ENCODE measurements at places on chromosomes 6 and 20.

- no peak for DNase-seq
These were observed 22.2 kb upstream of the SERPINB1 start for GRCh38 chr6:2863901-2864300.

DNA sequence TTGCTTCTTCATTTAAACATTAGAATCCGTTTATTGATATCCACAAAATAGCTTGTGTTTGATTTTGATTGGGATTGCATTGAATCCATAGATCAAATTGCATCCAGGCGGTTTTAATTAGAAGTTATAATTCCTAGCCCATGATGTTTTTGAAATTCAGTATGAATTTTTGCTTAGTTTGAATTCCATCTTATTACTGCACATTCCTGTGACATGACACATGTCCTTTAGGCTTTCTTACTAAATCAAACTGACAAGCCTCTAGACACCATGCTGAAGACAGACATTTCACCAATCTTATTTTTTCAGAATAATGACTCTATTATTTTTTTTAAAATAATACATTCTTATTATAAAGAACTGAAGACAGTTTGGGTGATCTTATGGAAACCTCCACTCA is 21.4 kb upstream of the PI16 start:
- DNase-seq = no peak

GRCh38 chr20:33693741-33694638 is 7.8 kb upstream of the E2F1 start:
- DNase-seq = no peak

DNA sequence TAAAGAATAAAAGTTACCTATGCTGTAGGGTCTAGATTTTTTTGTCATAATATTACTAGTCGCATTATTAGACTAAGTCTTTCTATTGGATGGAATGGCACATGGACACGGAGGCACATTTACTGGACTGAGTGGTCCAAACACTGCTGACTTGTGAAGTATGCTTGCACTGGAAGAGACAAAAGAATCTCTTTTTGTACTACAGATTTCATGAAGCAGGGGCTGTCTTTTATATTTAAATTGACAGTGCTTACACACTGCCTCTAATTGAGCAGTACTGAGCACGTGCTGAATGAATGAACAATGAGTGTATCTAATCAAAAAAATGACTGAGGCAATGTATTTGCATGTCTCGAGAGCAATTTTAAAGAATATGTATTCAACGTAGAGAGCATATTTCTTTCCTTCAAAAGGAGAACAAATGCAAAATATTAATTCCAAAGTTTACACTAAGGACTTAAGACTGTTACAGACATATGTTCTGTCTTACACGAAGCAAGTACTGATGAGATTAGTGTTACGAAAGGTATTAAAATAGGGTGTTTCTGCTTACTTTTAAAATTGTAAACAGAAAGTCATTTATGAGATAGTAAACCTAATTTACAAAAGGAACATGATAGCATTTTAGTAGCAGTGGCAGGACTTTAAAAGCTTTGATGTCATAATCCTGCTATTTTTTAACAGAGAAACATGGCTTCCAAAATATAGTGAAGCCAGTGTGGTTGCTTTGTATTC is 8.3 kb downstream of the ELOVL2 start:
- no peak for DNase-seq

- no peak for DNase-seq
These were observed 442.6 kb upstream of the MARCKS start for GRCh38 chr6:113414511-113414910.

- peak; percentile 11 for DNase-seq
These were observed 13.4 kb upstream of the THEMIS start for GRCh38 chr6:127914240-127914639.

- no peak for DNase-seq
These were observed 1.5 kb downstream of the GTF3C6 start for GRCh38 chr6:110960014-110960390.

DNA sequence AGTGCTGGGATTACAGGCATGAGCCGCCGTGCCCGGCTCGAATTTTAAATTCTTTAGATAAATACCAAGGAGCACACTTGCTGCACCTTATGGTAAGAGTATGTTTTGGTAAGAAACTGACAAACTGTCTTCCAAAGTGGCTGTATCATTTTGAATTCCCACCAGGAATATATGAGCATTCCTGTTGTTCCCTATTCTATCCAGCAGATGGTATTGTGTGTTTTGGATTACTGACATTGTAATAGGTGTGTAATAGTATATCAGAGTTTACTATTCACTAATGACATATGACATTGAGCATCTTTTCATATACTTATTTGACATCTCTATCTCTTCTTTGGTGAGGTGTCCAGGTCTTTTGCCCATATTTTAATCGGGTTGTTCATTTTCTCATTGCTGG is 40.5 kb downstream of the TGM6 start:
- DNase-seq = no peak

GRCh38 chr6:156940221-156940620 is 163.0 kb downstream of the ARID1B start:
- no peak for DNase-seq

DNA sequence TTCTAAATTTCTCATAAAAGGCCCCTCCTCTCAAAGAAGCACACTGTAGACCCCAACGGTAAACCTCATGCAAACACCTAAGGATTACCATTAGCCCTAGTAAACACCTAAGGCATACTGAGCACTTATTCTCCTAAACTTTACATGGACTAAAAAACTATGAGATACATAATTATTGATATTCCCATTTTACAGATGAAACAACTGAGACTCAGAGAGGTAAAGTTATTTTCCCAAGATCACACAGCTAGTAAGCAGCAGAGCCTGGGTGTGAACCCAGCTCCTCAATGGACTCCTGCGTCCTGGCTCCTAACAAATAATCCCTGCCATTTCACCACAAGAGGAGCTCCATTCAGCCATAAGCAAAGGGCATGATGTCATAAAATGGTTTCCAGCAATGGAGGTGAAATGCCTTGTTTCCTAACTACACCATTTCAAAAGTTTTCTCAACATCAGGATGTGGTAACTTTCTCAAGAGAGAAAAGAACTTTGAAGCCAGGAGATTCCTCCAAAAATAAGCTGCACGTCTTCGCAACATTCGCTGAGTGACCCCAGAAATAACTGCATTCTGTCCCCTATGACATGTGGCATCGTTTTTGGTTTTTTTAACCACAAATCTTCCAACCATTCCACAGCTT is 4.1 kb downstream of the ATP9A start:
- DNase-seq = no peak

DNA sequence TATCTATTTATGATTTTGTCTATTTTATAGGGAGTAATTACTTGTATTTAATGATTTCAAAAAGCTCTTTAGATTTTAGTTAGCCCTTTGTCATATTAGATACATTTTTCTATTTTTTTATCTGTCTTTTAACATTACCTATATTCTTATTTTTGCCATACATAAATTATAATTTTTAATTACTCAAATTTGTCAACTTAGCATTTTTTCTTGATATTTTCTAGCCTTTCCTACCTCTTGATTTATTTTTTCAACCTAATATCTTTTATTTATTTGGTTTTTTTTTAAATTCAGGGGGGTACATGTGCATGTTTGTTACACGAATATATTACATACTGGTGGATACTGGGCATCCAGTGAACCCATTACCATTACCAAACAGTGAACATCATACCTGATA is 114.3 kb upstream of the F13A1 start:
- no peak for DNase-seq

GRCh38 chr6:16136091-16136490 is 7.2 kb downstream of the MYLIP start:
- no peak for DNase-seq

DNA sequence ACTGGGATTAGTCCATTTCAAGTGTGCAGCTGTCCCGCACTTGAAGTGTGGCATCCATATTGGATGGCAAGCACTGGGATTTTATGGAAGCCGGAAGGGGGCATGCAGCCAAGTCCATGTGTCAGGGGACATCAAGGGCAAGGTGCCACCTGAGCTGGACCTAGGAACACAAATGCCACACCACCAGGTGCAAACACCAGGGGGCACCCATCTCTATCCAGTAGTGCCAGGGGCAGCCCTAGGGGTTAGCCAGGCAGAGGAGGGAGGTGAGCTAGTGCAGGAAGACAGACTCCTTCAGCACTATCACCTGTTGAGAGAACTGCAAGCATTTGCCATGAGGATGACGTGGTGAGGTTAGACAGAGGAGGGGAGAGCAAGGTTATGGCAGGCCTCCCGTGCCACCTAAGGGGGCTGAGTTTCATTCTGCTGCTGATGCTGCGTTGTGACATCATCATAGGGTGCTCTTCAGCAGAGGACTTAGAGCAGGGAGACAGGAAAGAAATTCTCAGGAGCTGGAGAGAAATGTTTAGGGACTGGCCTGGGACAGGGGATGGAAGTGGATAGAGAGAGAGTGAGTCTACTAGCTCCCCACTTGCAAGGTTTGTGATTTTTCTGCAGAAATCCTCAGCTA is 192.6 kb upstream of the SLC24A3 start:
- no peak for DNase-seq

- DNase-seq = peak; percentile 41
These were observed 63.6 kb downstream of the CARMIL1 start for GRCh38 chr6:25342802-25343201.

DNA sequence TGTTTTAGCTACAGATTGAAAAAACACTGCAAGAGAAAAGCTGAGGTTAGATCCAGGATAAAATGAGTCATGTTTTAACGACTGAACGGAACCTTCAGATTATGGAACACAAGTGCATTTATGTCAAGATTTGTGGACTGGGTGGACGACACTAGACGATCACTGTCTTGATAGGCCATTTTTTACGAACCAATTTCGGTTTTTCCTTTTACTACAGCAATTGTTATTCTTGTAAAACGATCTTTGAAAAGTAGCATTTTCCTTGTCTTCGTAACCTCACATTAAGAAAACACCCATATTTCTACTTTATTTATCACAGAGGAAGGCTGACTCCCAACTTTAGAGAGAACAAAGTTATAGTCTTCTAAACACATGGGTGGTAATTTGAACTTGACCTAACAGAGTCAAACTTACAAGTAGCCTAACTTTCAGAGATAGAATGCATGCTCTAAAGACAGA is 294.2 kb upstream of the TCF21 start:
- DNase-seq = no peak

DNA sequence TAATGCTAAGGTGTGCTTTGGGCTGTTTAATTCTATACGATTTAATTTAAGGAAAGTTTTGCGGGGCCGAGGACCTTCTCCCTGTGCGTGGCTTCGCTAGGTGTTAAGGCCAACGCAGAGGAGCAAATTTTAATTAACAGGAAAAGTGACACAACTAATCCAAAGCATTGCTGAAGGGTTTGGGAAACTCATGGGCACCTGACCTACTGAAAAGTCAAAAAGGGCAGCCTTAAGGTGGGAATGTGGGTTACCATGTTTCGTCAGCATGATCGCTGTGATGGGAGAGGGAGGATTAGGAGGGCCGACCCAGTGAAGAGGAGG is 415 bp upstream of the CUL9 start:
- no peak for DNase-seq

DNA sequence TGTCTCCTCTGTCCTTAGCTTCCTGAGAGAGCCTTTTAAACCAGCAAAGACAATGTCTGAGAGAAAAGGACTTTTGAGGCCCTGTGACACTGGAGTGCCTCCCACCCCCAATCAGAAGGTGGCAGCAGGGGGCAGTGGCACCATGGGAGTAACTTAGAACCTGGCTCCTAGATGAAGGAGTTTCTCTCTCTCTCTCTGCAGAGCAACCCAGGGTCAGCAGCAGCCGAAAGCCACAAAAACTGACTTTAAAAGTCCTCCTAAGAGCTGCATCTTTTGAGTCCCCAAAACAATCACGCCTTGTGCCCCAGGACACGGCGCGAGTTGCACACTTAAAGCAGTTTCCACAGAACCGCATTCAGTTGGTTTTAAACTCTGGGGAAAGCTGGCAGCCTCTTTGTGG is 5.3 kb upstream of the TCP11 start:
- no peak for DNase-seq
